Suppressor macrophage treated with lipopolysaccharide for 4 hours (primary cell): ENCODE measurements at places on chromosomes 16 and 17.

DNA sequence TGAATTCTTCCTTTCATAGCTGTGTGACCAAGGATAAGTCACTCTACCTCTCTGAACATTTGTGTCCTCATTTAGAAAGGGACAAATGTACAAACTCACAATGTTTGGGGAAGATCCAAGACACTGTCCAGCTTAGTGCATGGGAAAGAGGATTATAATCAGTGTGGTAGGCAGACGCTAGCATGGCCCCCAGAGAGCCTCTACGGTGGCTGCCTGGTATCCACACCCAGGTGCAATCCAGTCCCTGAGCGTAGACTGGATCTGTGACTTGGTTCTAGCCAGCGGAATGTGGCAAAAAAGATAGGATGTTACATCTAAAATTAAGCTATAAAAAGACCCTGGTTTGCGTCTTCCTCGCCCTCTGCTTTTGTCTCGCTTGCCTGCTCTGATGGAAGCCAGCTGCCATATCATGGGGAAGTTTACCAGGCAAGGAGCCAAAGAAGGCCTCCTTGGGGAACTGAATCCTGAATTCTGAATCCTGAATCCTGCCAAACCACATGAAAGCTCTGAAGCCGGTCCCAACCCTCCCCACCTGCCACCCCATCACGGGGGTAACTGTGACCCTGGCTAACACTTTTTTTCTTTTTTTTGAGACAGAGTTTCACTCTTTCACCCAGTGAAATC lies 51.7 kb downstream of the PLXDC1 start:
- no peak for DNase-seq

DNA sequence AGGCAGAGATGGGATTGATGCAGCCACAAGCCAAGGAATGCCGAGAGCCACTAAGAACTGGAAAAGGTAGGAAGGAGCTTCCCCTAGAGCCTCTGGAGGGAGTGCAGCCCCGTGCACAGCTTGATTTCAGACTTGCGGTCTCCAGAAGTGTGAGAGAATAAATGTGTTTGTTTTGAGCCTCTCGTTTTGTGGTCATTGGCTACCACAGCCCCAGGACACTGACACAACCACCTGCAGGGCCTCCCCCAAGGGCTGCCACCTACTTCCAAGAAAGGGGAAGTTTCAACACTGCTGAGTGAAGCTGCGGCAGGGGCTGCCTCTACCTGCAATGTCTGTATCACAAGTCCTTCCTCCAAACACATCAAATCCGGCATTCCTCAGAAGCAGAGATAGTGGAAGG lies 346.9 kb downstream of the C16orf95 start:
- DNase-seq: no peak

GRCh38 chr17:40457964-40458791 lies 14.9 kb downstream of the IGFBP4 start:
- no peak for DNase-seq

DNA sequence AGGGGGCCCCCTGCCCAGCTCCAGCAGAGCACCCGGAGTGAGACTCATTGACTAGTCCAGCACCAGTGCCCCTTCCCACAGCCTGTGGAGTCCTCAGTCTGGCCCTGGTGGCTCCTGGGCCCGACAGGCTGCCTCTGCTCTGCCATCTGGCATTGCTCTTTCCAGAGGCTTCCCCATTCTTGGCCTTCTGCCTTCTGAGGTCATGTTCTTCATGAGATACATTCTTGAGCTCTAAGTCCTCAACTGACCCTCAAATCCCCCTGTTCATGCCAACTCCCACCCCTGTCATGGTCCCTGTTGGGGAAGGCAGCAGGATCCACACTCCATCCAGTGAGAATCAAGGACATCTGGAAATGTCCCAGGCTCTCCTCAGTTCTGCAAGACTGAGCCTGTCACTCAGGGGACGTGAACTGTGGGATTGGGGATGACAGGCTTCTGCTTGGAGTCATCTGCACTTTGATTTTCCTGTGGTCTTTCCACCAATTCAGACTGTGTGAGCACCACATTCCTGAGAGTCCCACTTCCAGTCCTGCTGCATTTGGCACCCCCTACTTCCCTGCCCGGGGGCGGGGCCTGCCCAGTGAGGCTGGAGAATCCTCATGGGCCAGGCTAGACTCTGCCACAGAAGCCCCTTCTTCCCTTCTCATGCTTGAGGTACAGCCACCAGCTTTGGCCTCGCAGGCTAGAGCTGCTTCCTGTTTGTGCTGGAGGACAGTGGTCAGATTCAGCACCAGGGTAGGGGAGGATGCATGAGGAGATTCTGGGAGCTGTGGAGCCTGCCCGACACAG lies 2.7 kb downstream of the TRPV2 start:
- DNase-seq: no peak

GRCh38 chr16:56113223-56113622 lies 78.1 kb upstream of the GNAO1 start:
- no peak for DNase-seq

DNA sequence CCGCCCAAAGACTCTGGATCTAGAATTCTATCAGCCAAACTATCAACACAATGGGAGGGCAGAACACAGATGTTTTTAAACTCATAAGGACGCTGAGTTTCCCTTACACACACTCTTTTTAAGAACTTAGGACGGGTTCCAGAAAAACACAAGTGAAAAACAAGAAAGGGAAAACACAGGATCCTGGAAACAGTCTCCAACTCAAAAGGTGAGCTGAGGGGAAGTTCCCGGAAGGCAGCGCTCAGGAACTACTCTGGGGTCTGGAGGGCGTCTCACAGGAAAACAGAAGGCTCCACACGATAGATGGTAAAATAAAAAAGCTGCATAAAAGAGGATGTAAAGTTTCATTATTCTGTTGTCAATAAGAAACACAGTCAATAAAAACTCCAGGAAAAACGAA lies 80.2 kb upstream of the DOC2B start:
- no peak for DNase-seq

DNA sequence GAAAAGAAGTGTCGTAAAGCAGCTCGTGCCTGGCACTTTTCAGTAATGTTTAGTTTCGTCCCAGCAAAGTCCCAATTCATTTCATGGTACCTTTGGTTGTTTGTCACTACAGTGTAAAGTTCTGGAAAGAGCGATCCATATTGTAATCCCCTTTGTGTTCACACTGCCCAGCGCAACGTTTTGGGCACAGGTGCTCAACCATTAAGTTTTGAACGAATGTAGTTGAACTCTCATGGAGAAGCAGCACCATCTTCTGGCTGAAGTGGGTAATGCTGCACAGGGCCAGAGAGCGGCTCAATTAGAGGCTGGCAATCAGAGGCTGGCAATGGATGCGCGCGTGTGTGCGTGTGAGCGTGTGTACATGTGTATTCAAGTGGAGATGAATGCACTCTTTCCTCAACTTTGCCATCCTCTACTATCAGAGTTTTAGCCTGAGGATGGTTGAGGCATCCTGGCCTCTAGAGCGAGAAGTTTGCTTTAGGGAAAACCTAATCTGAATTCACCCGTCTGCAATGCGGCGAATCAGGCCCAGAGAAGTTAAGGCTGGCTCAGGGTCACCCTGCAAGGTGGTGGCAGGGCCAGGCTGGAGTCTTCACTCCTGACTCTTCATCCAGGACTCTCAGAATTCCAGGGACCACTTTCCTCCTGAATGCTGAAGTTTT lies 29.9 kb downstream of the DYNLL2 start:
- peak; percentile 76 for DNase-seq

DNA sequence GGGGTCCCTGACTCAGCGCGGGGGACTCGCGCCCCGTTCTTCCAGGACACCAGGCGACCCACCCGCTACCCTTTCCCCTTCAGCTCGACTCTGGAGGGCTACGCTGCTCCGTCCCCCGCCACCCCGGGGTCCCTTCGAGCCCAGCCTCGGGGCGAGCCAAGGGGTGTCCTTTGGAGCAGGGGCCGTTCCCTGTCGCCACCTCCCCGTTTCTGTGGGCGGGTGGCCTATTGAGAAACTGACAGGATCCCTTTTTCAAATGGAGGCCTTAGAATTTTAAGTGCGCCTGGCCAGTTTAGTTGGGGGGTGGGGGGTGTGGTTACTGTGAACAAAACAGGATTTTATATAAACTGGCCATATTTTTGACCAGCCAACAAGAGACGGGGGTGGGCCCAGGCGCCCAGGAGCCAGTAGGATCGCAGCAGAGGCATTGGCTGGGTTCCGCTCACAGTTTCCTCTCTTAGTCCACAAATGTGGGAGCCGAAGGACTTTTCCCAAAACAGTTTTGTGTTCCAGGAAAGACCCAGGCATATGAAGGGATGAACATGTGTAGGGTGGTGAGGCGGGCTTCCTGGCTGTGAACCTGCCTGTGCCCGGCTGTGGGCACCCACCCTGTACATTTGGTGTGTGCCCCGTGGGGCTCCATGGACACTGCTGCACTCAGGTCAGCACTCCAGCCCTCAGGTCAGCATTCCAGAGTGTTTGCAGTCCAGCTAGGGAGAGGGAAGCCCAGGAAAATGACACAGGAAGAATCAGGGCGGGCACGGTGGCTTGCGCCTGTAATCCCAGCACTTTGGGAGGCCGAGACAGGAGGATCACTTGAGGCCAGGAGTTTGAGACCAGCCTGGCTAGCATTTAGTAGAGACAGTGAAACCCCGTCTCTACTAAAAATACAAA lies 722 bp upstream of the TIMP2 start:
- DNase-seq: peak; percentile 79

DNA sequence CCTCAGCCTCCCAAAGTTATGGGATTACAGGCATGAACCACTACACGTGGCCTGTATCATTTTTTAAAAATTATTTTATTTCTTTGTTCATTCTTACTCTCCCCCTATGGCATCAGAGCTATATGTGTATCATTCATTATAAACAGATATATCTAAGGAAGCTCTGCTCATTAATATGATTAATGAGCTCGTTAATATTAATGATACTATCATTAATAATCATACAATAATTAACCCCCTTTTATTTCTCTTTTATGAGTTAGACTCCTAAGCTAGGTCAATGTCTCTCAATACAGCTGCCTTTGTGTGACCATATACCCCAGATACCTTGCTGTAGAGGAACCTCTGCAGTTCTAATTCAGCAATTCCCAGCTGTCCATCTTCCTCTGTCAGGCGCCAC lies 4.5 kb upstream of the RSKR start:
- no peak for DNase-seq
